CMK (cell line): ENCODE measurements at places on chromosomes 6 and 20.

DNA sequence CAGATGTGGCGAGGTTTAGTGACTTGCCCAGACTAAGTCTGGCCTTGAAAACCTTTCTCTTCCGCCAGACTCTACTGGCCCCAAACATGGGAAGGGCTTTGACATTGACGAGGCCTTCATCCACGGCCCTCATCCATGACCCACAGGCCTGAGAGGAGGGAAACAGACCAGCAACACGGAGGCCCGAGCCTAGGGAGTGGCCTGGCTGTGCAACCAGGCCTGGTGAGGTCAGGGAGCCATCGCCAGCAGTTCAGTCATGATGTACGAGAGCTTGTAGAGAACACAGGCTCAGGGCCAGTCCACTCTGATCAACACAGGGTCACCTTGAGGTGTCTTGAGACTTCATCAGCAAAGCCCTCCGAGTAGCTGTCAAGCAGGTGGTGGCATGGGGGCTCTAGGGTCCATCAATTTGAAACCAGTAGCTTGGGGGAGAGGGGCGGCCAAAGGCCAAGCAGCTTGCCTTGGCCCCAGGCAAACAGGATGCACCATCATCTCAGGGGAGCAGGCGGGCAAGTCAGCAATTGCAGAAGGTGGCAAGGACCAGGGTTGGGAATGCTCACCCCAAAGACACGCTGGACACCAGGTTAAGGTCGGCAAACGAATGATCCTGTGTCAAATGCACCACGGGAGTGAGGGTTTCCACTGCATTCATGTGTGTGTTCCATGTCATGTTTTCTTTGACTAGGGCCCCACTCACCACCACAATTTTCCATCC, 36.1 kb downstream of the GFOD1 start:
- DNase-seq = no peak

GRCh38 chr6:9131616-9132015, 696.3 kb upstream of the SLC35B3 start:
- DNase-seq = no peak

DNA sequence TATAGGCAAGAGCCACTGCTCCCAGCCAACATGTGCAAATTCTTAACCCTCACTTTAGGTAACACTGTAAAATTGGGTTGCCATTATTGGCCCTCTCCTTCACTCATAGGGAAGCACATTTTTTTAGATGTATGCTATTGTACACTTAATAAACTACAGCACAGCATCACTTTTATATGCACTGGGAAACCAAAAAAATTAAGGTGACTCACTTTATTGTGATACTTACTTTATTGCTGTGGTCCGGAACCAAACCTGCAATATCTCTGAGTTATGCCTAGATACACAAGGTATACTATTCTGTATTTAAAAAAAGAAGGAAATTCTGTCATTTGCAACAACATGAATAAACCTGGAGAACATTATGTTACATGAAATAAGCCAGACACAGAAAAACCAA, 40.5 kb downstream of the IPCEF1 start:
- no peak for DNase-seq

DNA sequence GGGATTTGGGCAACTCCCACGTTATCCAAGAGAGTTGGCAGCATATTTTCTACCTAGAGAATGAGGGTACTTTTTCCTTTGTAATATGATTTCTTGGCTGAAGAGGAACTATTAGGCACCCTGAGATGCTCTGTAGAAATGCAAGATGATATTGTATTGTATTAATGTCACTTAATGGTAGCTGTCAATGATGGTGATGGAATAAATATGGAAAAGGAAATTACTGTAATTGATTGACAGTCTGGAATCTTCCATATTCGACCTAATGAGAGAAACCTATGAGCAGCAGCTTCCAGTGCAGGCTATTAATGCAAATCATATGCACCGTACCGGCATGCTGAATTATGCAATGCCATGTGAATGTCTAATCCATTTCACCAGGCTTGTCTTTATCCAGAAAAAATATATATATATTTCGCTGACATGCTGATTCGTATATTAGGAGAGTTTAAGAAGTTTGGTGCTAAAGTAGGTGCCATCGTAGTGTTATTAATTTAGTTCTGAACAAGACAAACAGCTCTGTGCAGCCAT, 494.2 kb upstream of the JARID2 start:
- DNase-seq = no peak

DNA sequence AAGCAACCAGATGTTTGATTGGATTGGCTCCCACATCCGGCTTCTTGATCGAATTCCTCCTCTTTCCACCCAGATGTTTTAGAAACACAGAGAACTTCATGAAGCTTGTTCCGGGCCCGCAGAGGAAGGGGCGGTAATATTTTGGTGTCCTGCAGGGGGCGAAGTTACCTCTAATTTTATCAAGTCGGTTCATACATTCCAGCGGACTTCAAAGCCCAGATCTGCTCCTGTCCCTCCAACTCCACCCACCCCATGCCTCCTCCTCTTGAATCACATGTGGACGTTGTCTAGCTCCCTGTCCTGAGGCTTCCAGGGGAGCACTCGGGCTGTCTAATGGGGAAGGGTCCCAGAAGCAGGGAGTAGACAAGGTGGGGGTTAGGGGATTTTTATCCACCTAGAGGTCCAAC, 2.9 kb upstream of the BMP6 start:
- peak; percentile 93 for DNase-seq
